ENCODE measurements at places on chromosomes 1 and 21.

DNA sequence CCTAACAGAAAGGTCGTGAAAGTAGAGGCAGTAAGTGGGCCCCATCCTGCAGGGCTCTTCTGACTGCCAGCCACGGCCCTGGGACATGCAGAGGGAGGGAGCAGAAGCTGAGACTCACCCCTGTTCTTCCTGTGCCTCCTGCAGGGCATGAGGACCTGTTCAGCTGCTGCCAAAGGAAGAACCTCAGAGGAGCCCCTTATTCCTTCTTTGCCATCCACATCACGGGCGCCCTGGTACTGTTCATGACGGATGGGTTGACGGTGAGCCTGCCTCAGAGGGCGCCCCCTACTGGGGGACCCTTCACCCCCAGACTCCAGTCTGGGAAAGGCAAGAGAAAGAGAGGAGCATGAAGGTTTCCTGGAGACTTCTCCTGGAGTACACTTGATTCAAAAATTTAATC is 47.1 kb downstream of the ELK4 start:
- DNase-seq: no peak

GRCh38 chr1:159778266-159778665 is 2.5 kb upstream of the DUSP23 start:
- DNase-seq: no peak

GRCh38 chr1:8303141-8303540 is 14.8 kb upstream of the SLC45A1 start:
- DNase-seq: peak; percentile 30

DNA sequence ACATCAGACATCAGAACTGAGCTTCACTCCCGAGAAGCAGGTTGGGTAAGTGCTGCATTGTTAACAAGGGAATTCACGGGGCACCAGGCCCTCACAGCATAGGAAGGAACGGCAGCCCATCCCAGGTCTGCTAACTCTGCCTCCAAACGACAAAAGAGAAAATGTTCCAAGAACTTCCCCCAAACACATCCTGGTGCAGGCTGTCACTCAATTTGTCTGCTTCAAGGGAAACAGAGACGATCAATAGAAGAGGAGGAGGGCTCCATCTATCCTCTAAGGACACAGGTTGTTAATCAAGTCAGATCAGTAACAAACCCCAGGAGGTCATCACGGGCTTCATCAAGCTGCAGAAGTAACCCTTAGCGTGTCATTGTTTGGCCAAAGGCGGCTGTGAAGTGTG is 3.5 kb upstream of the TSPEAR start:
- DNase-seq: no peak

DNA sequence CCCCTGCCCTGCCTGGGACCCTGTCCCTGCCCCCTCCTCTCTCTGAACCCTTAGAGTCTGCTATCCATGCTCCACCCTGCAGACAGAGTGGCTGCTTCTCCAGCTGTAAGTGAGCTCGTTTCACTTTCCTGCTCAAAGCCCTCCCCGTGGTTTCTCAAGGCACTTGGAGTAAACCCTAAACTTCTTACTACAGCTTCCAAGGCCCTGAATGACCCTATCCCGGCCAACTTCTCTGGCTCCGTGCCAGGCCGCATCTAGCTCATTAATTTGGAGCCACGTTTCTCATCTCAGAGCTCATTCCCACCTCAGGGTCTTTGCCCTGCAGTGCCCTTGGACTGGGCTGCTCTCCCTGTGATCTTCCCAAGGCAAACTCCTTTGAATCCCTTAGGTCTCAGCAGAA is 235.1 kb upstream of the RUNX1 start:
- DNase-seq: no peak

GRCh38 chr1:179866616-179867015 is 11.0 kb downstream of the TOR1AIP2 start:
- no peak for DNase-seq

DNA sequence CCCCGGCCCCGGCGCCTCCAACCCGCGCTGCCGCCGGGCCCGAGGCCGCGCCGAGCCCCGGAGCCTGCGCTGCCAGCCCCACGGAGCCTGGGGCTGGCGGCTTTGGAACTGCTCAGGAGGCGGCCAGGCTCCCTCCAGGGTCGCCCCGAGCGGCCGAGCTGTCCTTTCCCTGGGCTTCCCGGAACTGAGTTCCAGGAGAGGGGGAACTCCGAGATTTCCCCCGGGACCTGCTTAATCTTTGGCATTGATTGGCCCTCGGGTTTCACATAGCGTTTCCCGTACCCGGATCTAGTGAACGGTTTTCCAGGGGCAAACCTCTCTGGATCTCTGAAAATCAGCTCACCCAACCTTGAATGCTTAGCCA is 504 bp downstream of the H6PD start:
- peak; percentile 47 for DNase-seq

DNA sequence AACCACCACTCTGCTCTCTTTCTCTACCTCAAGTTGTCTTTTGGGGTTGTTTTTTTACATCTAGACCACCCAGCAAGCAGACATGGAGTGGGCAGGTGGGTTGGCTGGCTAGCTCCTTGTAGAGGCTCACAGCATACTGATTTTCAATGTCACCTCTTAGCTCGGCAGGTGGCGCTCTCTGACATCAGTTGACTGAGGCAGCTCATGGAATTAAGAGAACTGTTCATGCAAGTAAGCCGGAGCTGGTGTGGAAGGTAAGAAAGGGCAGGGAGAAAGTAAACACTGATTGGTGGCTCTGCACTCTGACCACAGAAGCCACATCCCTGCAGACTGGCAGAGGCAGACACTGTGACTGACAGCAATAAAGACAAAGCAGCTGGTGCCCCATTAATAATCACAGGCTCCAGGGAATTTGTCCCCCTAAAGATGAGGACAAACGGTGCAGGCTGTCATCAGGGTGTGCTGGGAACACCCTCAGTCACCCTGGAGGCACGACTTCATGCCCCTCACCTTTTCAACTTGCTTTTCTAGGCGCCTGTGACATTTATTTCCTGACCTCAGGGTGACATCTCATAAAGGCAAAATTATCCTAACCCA is 226.8 kb downstream of the LMX1A start:
- peak; percentile 47 for DNase-seq

- DNase-seq: peak; percentile 29
Observed at GRCh38 chr1:36342426-36343185, 19.2 kb upstream of the EVA1B start.

GRCh38 chr1:38815903-38816627 is 43.5 kb downstream of the RRAGC start:
- no peak for DNase-seq

DNA sequence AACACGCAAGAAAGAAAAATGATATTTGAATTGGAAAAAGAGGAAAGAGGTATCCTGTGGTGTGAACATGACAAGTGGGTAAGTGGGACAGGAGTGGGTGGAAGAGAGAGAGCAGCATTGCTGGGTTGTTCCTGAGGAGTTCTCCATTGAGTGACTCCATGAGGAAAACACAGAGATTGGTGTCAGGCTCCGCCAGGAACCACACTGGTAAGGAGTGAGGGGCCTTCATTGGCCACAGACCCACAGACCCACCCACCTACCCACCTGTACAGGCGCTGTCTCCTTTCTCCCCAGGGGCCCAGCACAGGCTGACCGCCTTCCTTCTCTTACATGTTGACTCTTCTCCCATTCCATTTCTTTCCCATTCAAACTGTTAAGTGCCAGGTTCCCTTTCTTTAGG is 20.9 kb downstream of the S100A7A start:
- no peak for DNase-seq

DNA sequence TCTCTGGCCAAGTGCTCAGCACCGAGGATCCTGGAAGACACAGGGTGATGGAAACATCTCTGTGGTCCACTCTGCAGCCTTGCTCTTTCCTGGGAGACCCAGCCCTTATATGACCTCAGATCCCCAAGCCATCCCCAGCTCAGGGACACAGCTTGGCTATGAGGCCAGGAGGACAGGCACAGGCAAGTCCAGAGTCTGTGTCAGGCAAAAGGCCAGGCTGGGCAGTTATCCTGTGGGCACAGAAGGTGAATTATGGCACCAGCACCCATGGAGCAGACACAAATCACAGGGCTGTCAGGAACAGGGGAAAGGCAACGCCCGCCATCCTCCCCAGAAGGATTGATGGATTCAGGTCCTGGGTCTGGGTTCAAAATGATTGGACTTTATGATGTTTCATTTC is 52.1 kb upstream of the SCMH1 start:
- DNase-seq: no peak

GRCh38 chr1:63888984-63889383 is 115.2 kb downstream of the ROR1 start:
- DNase-seq: no peak

Measured in brain microvascular endothelial cell (primary cell).